ENCODE measurements at places on chromosomes 5 and 9. TPM values are rescaled to one million over a fixed set of nuclear protein-coding genes. Genes with fewer than 3 reads are reported as not detected.

DNA sequence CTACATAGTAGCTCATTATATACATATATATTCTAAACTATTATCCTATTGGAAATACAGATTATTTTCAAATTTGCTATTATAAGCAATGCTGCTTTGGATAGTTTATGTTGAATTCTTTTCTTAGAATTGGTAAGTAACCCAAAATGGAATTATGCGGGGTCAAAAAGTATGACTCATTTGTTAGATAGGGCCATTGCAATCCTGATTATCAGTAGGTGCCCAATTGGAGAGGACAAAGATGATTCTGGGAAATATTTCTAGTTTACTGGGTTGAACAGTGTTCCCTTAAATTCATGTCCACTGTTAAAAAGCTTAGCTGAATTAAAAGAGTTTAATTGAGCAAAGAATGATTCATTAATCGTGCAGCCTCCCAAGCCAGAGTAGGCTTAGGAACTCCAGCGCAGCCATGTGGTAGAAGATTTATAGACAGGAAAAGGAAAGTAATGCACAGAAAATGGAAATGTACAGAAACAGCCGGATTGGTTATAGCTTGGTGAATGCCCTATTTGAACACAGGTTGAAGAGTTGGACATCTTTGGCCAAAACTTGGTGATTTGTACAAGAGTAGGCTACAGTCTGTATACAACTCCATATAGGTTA is 81.8 kb downstream of the GDNF start:
- no peak overlapping the region for H3K4me3 ChIP-seq
- H3K27me3 ChIP-seq: no peaks in the 10 kb centered on the region
- H3K36me3 ChIP-seq: peaks cover 14% of the 10 kb centered on the region
- no peak for DNase-seq
- no peak overlapping the region for H3K27ac ChIP-seq

- peaks cover 1% of the 10 kb centered on the region for H3K27me3 ChIP-seq
- no peaks in the 10 kb centered on the region for H3K36me3 ChIP-seq
- H3K4me3 ChIP-seq: no peak overlapping the region
- H3K27ac ChIP-seq: no peak overlapping the region
Observed at GRCh38 chr9:134214386-134214765, 50.0 kb upstream of the RNU6ATAC start.

- H3K27ac ChIP-seq: no peak overlapping the region
- no peak for DNase-seq
- no peaks in the 10 kb centered on the region for H3K36me3 ChIP-seq
- no peak overlapping the region for H3K4me3 ChIP-seq
- H3K4me1 ChIP-seq: no peaks in the 10 kb centered on the region
Observed at GRCh38 chr9:3777137-3777536, 251.3 kb upstream of the RFX3 start.

- H3K4me1 ChIP-seq: no peaks in the 10 kb centered on the region
- no peak overlapping the region for H3K27ac ChIP-seq
- H3K36me3 ChIP-seq: no peaks in the 10 kb centered on the region
- DNase-seq: no peak
- H3K27me3 ChIP-seq: no peaks in the 10 kb centered on the region
Observed at GRCh38 chr9:33439731-33440130, 7.7 kb downstream of the AQP3 start.

GRCh38 chr5:21237461-21237860 is 1249.5 kb upstream of the CDH18 start:
- H3K4me1 ChIP-seq: no peaks in the 10 kb centered on the region
- H3K36me3 ChIP-seq: no peaks in the 10 kb centered on the region
- H3K27ac ChIP-seq: no peak overlapping the region
- no peak for DNase-seq
- H3K27me3 ChIP-seq: no peaks in the 10 kb centered on the region

DNA sequence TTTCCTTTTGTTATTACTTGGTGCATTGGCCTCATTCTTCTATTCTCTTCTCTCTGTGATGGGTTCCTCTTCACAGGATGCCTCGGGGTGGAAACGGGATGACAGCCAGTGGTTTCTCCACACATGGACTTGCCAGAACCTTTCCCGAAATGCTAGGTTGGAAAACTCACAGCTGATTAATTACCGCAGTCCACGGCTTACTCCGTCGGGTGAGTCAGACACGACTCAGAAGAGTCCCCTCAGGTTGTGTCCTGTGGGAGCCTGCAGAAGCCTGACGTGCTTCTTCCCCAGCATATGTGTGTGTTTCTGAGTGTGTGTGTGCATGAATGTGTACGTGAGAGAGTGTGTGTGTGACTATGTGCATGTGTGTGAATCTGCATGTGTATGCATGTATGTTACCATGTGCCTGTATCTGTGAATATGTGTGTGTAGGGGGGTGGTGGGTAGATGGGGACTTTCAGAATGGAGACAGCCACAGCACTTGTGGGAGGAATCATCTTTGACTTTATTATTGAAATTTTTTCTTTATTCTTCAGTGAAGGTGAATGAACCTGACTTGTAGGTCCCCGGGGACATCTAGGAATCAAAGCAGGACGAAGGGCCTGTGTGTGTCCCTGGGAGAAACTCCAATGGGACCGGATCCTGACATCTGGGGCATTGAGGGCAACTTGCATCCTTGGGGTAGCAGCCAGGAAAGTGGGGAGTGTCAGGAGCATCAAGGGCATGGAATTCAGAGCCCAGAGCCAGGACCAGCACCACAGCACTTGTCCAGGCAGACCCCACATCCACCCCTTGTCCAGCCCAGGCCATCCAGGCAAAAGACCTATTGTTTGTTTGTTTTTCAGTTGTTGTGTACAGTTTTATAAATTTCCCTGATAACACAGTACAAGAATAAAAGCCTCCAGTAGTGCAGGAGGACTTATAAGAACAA is 21.9 kb upstream of the MED10 start:
- H3K4me3 ChIP-seq: no peak overlapping the region
- H3K27me3 ChIP-seq: no peaks in the 10 kb centered on the region
- H3K4me1 ChIP-seq: no peaks in the 10 kb centered on the region
- no peaks in the 10 kb centered on the region for H3K36me3 ChIP-seq

Gene ADAMTS12
- polyA plus RNA-seq: not detected

Data from immature natural killer cell (primary cell).